Kidney (tissue), 22 donors: ENCODE measurements at places on chromosomes 7 and 10. TPM values are rescaled to one million over a fixed set of nuclear protein-coding genes. Genes with fewer than 3 reads are reported as not detected.
A peak's percentile ranks its signal among the peaks of the same experiment; 100 is the strongest.

DNA sequence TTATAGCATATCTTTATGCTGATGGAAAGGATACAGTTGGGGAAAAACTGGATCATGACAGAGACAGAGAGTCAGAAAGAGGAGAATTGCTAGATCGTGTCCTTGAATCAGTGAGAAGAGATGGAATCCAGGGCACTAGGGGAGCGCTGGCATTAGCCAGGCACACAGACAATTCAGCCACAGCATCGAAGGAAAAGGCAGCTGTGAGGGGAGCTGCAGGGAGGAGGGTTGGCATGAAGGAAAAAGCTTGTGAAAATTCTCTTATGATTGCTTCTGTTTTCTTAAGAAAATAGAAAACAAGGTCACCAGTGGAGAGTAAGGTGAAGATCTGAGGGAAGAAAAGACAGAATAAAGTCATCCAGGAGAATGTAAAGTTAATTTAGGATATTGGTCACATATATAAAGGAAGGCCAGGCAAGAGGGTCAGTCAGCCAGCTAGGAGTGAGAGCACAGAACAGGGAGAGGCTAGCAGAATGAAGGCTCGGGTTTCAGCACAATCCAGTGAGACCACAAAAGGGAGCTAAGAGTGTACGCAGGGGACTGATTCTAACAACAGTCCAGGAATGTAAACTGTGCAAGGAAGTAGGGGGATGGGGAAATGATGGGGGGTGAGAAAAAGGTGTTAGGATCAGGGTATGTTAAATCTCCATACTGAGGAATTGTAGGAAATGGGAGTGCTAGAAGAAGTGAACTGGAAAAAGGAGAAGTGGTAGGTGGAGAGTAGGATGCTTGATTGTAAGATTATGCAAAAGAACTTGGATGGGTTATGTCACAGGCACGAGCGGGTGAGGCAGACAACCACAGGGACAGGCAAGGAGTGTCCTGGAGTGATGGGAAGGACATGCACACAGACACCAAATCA, 112.0 kb downstream of the RNF32 start:
- DNase-seq, result peak; percentile 48

The H2AZ2 gene
- 121 TPM for polyA plus RNA-seq

DNA sequence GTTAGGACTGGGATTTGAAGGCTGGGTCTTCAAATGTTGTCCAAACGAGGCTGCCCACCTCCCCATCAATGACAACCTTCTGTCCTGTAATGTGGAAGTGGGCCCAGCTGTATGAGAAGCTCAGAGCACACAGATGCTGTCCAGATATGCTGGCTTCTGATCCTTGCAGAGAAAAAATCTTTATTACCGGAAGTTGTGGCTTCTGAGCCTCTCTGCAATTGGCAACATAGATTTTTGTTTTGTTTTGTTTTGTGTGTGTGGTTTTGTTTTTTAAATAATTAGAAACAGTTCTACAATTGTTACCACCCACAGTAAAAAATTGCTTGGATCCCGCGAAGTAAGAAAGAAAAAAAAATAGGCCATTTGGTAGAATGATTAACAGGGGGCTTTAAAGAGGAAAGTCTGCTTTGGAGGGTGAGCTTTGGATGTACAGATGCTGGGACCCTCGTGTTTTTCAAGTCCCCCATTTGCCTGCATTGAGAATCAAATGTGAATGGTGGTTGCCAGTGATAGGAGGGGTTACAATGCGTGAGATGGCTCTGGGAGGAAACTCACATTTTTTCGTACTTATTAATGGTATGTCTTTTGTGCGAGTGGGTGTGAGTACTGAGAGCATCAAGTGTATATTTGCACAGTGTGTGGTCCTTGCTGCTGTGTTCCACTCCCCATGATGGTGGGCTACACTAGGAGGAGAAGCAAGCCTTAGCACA, 153.2 kb downstream of the TCF7L2 start:
- DNase-seq, result no peak

DNA sequence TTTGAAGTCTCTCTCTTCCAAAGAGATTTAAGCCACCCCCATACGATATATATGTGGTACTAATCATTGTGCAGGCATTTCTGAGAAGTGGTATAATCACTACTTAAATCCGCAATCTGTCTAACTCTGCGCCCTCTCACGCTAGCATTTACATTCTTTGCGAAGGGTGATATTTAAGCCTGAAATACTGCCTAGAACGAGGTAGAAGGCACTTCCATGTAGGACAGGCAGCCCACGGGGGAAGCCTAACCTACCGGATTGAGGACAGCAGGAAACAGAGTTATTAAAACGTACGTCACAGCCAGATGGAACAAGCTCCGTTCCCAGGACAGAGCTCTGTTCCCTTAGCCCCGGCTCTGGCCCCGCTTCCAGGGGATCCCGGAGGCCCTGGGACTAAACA, 59.3 kb upstream of the ECHDC3 start:
- DNase-seq, result no peak

The NKX1-2 gene
- polyA plus RNA-seq, result not detected

DNA sequence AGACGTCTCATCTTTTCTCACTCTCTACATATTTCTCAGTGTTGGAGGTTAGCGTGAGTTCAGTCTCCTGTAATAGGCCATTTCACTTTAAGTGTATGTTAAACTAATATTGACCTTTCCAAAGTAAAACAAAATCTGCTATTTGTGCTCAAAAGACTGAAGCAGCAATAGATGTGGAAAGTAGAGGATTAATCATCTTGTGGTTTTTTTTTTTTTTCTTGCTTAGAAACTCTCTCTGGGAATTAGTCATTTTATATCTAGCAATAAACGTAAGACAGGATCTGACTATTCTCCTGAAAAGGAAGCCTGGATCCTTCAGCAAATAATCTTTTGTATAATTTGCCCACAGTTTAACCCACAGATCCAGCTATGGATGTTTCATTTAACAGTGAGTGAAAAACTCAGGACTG, 81.7 kb downstream of the NRP1 start:
- no peak for DNase-seq

The TMEM229A gene
- not detected for polyA plus RNA-seq

DNA sequence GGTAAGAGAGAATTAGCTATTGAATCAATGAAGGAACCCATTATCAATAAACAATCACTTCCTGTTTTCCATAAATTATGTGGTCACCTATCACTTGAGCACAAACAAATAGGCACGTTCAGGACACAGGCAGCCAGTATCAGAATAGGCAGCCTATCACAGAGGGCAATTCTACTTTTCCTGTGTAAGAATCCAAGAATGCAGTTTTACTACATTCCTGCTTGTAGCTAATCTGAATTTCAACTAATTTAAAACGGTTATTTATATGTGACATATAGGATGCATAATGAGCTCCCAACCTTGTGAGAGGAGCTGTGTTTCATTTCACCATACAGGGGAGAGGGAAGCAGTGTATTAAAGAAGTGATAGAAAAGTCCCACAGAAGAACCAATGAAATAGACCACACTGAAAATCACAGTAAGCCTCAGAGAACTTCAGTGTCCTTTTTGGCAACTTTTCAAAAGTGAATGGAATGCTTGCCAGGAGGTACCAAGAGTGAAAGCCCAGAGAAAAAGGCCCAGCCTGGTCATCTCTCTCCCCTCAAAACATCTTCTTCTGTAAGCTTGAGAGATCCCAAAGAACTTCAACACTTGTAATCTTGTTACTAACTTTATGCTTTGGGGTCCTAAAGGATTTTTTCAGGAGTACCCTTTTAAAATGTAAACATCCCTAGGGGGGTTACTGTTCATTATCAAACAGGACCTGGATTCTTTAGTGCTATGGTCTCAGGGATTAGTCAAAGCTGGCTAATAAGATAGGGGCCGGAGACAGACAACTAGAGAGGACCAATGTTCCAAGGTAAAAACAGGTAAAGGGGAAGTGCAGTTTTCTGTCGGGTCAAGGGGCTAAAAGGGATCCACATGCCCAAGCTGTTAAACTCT, 1.3 kb downstream of the IMMP2L start:
- no peak for DNase-seq

GRCh38 chr10:66838656-66839055, 87.2 kb upstream of the LRRTM3 start:
- DNase-seq, result no peak

- no peak for DNase-seq
Observed at GRCh38 chr10:129809841-129810240, 154.2 kb downstream of the EBF3 start.

DNA sequence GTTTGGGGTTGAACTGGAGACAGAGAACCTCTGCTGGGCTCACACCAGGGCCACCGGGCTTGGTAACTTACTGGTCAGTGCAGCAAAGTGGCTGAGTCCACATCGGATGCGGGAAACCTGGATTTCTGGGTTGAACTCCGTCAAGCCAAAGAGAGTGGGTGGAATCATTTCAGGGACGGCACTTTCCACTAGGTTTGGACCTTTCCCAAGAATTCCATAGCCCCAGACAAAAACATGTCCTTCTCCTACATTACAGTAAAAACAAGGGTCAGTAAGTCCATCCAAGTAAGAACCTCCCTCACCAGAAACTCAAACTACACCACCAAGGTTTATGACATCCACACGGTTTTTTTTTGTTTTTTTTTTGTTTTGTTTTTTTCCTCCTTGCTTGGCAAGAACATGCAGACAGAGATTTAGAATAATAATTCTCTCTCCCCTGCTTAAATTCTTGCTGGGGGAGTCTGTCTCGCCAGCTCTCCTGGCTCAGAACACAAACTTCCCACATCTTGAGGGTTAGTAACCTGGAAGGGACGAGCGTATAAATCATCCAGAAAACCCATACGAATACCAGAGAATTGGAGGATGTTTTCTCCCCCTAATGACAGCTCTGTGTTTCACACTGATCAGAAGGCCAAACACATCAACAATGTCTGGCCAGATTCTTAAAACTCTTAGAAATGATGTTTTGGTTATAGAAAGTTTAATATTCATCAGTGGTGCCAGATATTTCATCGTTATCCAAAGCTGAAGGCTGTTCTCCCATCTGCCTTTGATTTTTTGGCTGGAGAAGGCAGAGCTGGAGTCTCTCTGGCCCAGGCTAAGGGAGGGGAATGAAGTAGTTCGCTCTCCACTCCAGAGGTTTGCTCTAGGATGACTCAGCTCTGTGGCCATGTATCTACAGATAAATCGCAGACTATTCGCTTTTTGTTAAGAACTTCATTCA, 17.5 kb downstream of the RCC1L start:
- DNase-seq, result no peak

DNA sequence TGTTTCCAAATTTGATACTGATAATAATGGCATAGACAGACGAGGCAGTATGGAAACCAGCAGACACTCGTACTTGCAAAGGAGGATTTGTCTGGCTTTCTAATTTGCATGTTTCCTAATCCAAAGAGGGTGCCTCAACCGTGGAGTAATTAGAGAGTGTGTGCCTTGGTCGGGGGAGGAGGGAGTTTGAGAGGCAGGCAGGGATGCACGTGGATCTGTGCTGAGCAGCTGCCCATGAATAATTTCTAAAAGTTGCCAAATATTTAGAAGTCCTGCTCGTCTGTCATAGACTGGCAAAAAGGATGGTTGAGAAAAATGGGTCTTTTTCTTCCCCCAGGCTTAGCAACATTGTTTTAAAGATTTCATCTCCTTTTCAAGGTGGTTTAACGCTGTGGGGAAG, 69.4 kb downstream of the PTPRE start:
- no peak for DNase-seq

DNA sequence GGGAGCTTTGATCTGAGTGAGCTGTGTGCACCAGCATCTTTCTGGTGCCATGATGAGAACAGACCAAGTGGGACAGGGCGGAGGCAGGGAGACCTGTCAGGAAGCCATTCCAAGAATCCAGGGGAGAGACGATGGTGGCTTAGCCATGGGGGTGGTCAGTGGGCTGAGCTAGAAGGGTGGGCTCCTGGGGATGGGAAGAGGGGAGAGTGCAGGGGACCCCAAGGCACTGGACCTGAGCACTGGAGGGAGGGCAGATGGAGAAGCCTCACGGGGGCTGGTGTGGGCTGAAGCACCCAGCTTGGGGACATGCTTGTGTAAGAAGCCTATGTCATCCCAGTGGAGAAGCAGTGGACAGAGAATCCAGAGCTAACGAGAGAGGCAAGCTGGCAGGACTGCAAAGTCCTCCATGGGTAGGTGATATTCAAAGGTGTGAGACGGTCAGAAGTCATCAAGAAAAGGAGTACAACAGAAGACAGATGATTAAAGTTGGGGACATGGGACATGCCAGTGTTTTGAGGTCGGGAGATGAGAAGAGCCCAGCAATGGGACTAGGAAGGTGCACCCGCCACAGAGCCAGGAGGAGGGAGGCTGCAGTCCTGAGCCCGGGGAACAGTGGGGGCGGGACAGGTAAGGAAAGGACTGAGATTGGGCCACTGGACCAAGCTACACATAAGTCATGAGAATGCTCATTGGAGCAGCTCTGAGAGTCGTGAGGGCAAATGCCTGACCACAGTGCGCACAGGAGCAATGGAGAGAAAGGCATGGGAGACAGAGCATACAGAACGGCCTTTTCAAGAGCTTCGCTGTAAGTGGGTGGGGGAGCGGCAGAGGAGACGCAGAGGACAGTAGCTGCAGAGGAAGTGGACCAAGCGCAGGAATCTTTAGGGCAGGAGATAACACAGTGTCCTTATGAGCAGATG, 72.0 kb downstream of the GRID1 start:
- no peak for DNase-seq

- DNase-seq, result no peak
Observed at GRCh38 chr10:78980354-78980753, 88.4 kb upstream of the ZMIZ1 start.

GRCh38 chr10:7260412-7260900, 150.4 kb downstream of the SFMBT2 start:
- no peak for DNase-seq

DNA sequence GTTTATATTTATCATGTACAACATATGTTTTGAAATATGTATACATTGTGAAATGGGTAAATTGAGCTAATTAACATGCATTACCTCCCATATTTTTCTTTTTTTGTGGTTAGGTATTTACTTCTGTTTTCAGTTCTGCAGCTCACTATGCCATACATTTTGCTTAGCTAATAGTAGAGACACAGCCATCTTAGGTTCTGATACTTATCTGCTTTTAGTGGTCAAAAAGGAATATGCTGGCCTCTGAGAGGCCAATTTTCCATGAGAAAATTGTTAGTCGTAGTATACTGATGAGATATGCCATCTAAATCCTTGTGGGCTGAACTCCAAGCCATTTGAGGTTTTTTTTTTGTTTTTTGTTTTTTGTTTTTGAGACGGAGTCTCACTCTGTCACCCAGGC, 31.0 kb downstream of the SGPL1 start:
- DNase-seq, result no peak

DNA sequence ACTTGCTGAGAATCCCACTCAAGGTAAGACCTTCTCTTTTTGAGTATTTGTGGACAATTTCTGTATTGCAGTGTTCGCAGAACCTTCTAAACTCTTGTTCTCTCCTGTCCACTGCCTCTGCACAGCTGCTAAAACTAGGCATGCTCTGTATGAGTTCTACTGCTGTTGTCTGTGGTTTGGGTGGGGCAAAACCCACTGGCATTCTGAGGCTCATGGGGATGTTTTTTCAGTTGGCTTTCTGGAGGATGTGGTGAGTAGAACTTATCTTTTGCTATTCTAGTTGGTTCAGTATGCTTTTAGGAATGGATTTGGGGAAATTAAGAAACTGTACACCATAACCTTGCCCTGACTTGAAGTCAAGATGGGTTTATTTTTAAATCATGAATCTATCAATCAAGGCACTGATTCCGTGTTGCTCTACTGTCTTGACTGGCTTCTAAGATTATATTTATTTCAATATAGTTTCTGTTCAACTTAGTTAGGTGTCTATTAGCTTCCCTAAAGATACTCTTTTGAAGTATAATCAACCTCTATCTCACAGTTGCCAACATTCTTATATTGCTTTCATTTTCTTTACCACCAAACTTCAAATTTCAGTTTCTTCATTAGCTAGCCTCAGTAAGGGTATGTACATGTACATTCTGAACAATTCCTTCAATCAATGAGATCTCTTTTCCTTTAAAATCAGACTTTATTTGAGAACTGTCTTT, 25.0 kb upstream of the C1GALT1 start:
- no peak for DNase-seq

The NRAP gene
- not detected for polyA plus RNA-seq
